ENCODE measurements at places on chromosomes 1 and 21.

GRCh38 chr1:245829826-245830225 lies 675.0 kb downstream of the KIF26B start:
- no peak for DNase-seq

DNA sequence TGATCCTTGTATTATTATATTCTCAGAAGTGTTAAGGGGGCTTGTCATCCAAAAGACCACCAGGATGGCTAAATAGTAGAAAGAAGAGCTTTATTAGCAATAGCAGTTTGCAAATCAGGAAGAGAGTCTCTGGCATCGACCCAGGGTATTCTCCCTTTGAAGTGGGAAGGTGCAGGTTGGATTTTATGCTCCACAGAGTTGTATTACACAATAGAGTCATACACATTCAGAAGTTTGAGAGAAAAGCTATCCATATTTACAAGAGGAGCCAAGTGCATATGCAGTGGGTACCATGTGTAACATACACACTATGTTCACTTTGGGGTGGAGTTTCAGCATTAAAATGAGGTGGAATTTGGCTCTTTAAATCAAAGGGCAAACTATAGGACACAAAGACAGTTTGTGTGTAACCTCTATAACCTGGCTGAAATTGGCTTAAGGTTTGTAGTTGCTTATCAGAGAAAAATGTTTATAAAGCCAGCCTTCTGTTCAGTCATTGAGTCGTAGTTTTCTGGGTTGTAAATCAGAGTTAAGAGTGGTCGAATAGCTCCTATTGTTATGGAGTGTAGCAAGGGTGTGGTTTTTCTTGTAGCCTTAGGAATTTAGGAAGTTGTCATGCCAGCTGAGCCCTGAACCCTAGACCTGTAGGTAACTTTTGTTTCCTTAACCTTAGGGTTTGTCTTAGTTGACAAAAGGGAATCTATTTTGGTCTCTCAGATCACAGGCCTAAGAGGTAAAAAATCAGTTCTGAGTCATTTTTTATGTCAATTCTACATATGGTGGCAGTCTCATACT lies 125.3 kb downstream of the DNM3 start:
- DNase-seq, result no peak

GRCh38 chr1:234980645-234981396 lies 147.8 kb downstream of the TOMM20 start:
- peak; percentile 100 for DNase-seq

- DNase-seq, result no peak
Observed at GRCh38 chr1:202577381-202577780, 132.9 kb downstream of the SYT2 start.

DNA sequence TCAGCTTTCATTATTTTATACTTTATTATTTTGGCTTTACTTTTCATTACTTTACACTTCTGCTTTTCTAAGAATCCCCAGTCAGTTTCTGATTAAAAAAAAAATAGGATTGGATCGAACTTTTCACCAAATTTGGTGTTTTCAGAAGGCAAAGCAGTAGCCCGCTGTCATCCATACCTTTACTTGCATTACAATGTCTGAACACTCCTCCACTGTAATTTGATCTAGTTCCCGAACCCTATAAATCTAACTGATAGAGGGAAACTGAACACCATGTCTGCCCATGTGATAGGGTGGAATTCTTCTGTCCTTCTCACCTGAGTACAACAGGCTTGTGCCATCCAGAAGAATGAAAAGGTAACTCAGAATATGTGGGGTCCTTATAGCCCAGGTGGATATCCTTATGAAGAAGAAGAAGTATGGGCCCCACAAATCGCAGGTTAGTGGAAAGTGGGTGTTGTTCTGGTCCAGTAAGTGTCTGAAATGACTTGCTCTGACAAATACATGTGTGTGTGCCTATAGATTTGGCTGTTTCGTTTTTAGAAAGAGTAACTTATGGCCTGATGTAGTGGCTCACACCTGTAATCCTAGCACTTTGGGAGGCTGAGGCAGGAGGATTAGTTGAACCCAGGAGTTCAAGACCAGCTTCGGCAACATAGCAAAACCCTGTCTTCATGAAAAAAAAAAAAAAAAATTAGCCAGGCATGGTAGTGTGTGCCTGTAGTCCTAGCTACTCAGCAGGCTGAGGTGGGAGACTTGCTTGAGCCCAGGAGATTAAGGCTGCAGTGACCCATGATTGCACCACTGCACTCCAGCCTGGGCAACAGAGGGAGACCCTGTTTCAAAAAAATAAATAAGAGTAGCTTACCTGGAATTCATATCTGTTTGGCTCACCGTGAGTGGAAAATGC lies 26.6 kb upstream of the CDC14A start:
- DNase-seq, result no peak

DNA sequence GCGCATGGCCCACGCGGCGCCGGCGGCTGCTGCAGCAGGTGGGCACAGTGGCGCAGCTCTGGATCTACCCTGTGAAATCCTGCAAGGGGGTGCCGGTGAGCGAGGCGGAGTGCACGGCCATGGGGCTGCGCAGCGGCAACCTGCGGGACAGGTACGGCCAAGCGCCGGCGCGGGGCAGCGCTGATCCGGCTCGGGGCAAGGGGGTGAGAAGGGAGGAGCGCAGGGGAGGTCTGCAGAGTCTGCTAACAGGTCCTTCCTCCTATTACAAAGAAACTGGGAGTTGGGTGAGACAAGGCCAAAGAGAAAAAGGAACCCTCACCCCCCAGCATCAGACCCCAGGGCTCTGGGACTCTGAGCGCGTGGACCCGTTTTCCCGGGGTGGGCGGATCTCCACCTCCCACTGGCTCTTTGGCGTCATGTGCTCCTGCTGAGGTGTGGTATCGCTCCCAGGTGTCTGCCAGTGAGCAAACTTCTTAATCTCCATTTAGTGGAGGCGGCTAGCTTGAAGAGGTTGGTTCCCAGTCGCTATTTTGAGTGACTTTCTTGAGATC lies 431 bp downstream of the MTARC1 start:
- DNase-seq, result no peak

DNA sequence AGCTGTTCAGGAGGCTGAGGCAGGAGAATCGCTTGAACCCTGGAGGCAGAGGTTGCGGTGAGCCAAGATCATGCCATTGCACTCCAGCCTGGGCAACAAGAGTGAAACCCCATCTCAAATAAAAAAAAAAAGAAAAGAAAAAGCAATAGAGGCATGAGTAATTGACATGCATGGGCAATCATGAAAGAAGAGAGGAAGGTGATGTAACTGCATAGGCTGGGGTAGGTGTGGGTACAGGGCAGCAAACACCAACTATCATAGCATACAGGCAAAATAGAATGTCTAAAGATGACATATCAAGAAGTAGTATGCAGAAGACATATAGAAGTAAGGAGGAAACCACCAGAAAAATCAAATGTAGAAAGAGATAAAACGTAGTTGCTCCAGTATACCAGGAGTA lies 19.0 kb upstream of the MGST3 start:
- DNase-seq, result no peak

- no peak for DNase-seq
Observed at GRCh38 chr1:59165353-59165752, 131.5 kb upstream of the FGGY start.

DNA sequence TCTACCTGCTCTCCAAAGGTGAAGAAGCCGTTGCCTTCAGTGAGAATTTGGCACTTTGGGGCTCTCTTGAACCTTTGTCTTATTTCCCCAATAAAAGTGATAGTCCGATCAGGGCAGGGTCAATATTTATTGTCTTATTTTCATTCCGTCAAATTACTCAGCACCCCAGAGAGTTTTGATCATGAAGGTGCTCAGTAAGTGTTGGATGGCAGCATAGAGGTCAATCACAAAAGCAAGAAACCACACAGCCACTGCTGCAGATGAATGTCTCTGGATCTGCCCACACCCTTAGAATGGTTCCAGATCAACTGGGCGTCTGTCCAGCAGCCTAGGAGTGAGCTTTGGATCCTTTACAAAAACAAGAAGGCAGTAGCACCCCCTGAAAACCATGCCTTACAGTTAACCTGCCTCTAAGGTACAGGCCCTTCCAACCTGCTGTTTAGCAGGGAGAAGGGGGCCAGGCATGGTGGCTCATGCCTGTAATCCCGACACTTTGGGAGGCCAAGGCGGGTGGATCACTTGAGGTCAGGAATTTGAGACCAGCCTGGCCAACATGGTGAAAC lies 97.3 kb downstream of the PSMG1 start:
- no peak for DNase-seq

DNA sequence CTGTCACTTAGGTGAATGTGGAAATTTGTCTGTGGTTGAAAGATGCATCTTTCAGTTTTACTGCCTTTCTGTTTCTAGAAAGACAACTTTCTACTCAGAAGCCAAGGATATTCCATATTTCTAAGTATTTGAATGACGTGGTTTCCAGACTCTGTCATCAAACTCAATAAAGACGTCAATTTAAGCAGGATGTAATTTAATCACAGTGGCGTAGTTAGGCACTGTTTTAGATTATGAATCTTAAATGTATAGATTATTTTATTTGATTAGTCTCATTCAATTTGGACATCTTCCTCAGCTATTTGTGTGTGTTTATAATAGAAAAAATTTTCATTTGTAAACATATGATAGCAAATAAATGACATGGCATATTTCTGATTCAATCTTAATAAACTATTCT lies 298.9 kb downstream of the RYR2 start:
- DNase-seq, result no peak

DNA sequence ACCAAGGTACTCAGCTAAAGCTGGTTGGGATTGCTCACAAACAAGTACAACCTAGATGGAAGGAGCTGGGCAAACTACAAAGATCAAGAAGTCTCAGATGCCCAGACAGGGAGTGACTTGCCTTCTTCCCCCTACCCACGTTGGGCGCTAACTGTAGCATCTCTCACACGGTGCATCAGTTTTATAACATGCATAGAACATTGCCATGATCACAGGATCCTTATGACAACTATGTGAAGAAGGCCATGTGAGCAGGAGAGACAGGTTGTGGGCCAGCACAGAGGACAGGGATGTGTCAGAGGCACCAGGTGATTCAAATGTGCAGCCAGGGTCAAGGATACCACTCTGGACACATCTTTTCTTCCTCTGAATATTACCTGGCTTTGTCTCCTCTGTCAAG lies 28.3 kb upstream of the CYP4B1 start:
- no peak for DNase-seq

DNA sequence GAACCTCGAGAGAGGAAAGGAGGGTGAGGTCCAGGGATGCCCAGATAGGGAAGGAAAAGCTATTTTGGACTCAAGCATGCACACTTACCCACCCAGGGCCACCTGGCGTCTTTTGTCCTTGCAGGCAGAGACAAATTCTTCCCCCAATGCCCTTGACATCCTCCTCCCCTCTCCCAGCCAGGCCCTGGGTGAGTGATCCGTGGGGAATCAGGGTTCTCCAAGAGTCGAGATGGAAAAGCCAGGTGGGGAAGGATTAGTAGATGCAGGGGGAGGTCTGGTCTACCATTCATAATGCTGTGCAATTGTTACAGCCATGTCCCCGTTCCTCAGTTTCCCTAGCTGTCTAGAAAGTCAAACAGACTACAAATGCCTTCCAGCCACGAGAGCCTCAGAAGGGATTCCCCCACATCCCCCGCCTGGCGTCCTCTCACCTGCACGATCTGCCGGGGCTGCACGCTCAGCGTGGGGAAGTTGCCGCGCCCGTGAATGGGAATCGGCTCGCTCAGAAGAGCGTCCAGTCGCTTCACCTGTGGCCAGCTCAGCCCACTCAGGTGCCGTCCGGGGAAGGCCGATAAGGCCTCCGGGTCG lies 580 bp downstream of the TENT5B start:
- DNase-seq, result no peak

GRCh38 chr1:9248341-9249262 lies 14.0 kb downstream of the H6PD start:
- DNase-seq, result no peak
